ENCODE measurements at places on chromosomes 5 and 9. TPM values are rescaled to one million over a fixed set of nuclear protein-coding genes. Genes with fewer than 3 reads are reported as not detected.

ZNF608 gene
- total RNA-seq, result 144 TPM

C9orf85 gene
- 17.3 TPM for total RNA-seq

CBY3 gene
- not detected for total RNA-seq

SH3GL2 gene
- total RNA-seq, result 18.0 TPM

GARIN3 gene
- total RNA-seq, result not detected

GMCL2 gene
- total RNA-seq, result not detected

POU5F2 gene
- total RNA-seq, result 8.9 TPM

PTGER4 gene
- 8.5 TPM for total RNA-seq

DAB2 gene
- 79.9 TPM for total RNA-seq

LRRC70 gene
- total RNA-seq, result 13.7 TPM

OTP gene
- not detected for total RNA-seq

BTNL3 gene
- not detected for total RNA-seq

EMB gene
- total RNA-seq, result 17.9 TPM

TNPO1 gene
- 238 TPM for total RNA-seq

EQTN gene
- total RNA-seq, result 1.2 TPM

ZFR gene
- 121 TPM for total RNA-seq

PROB1 gene
- total RNA-seq, result 2.9 TPM

SUB1 gene
- total RNA-seq, result 201 TPM

All from camera-type eye (tissue), 1 donor.